ENCODE measurements at places on chromosomes 16 and 17.
A peak's percentile ranks its signal among the peaks of the same experiment; 100 is the strongest.

DNA sequence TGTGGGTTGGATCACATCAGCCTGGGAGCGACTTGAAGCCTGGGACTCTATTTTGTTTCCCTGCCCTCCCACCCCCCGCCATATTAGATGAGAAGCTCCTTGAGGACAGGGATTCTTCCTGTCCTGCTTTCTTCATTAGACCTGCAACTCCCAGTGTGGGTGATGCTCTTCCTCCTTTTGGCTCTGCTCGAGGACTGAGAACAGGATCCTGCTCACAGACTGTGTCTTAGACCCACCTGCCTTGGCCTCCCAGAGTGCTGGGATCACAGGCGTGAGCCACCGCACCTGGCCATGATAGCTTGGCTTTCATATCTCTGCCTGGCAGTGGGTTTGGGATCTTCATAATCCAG is 21.5 kb upstream of the TNS4 start:
- no peak for DNase-seq

GRCh38 chr17:58246104-58246740 is 7.8 kb downstream of the LPO start:
- DNase-seq = no peak

- no peak for DNase-seq
Observed at GRCh38 chr17:66943484-66943883, 21.0 kb upstream of the CACNG4 start.

DNA sequence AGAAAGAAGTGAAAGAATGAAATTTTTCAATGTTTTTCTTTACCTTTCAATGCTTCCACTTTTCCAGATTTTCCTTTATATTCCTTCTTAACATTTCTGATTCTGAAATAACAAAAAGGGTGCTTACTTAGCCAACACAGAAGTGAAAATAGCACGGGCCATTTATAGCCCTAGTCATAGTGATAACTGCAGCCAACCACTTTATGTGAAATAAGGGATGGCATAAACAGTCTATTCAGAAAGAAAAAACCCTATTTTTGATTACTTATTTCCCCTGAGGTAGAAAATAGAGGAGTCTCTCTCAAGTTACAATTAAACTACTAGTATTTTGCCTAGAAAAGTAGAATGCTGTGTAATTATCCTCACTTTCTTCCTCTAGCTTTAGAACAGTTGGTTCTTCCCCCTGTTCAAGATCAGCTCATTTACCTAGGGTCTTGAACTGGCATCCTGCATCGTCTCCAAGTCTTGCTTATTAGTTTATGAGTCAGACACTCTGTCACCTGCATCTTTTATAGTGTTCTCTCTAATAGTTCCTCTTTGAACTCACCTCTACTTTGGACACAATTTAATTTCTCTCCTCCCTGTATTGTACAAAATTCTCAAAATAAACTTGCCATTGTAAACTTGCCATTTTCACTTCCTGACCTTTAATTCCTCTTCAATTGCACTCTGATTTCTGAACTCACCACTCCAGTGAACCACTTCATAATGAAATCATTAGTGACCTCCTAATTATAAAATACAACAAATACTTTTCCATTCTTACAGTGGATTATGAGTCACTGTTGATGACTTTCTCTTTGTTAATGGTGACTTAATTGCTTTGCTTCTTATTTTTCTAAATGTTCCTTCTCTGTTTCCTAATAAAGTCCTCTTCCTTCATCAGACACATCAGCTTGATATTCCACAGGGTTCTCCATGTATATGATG is 23.6 kb downstream of the ABCA6 start:
- no peak for DNase-seq

DNA sequence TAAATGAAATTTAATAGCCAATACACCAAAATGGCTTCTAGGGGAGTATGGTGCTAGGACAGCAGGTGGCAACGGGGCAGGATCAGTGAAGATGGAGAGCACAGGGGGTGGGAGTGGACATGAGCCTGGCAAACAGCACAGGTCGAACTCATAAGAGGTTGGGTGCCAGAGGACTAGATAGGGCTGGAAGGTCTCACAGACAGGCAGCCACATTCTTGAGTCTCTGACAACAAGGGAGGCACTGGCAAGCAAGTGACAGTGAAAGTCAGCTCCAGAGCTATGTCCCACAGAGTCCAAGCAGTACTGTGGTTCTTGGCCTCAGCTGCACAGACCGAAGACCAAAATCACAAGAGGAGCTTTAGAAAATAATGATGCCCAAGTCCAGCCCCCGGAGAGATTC is 61.2 kb downstream of the USP31 start:
- no peak for DNase-seq

DNA sequence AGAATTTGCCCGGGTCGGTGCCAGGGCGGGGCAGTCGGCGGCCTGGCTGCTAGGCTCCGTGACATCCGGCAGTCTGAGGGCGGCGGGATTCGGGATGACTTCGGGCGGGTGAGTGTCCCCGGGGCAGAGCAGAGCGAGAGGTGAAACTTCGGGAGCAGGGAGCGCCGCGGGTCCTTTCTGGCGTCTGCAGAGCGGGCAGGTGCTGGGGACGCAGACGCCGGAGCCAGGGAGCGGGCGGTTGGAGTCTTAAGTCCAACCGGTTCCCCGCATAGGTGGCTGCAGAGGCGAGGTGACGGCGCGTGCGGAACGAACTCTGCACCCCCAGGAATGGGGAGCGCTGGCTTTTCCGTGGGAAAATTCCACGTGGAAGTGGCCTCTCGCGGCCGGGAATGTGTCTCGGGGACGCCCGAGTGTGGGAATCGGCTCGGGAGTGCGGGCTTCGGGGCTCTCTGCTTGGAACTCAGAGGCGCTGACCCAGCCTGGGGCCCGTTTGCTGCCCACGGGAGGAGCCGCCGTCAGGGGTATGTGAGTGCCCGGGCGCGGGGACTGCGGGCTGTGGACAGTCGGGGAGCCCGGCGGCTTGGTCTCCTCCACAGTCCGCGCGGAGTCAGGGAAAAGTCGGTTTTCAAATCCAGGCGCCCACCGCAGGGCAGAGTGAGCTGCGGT is at the start of gene B4GALNT2:
B4GALNT2 (plus strand) TSS at position 71 of the 666 bp plus-strand sequence; CDS start at position 95, 24 bp downstream.
- DNase-seq = no peak

- no peak for DNase-seq
Observed at GRCh38 chr16:69273009-69273408, 38.1 kb upstream of the VPS4A start.

- no peak for DNase-seq
Observed at GRCh38 chr17:27346228-27346899, 52.5 kb downstream of the WSB1 start.

DNA sequence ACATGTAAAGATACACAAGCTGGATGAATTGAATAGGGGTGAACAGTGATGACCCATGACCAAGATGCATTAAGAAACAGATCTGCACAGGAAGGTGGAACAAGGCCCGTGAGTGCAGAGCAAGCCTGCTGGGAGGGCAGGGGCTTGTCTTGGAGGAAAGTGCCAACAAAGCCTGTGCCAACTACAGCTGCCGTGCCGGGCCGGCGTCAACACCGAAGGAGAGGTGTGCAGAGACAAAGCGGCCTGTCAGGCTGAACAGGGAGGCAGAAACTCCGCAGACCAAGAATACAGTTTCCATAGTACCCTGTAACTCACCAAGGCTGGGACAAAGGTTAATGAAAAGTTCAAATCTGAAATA is 46.7 kb downstream of the ANKRD11 start:
- DNase-seq = no peak

GRCh38 chr17:83084621-83085056 is 5.2 kb downstream of the METRNL start:
- DNase-seq = no peak

DNA sequence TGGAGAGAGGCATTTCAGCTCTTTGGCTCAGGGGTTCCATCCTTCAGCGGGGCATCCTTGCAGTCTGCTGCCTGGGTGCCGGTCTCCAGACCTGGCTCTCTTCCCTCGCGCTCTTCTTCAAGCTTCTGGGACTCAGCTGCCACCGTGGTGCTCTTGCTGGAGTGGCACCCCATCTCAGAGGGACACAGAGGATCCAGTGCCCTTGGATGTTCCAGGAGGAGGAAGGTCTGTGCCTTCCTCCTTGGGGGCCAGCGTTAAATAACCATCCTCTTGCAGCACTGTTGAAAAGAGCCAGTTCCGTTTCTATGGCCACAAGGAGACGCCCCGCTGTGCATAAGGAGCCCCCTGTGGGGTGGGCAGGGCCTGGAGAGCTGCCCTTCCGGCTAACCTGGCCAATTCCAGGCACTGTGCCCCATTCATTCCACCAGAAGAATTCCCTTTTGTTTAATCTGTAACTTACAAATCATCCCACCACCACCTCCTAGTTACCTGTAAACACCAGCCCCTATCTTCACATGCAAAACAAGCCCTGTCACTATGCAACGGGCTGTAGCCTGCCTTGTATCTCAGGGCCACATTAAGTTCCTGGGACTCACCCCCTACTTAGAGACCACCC is 8.6 kb downstream of the CHD9NB start:
- DNase-seq = no peak

GRCh38 chr17:44536090-44536953 is 21.0 kb upstream of the FZD2 start:
- DNase-seq = no peak

- no peak for DNase-seq
Observed at GRCh38 chr17:75915268-75915667, 10.6 kb upstream of the MRPL38 start.

GRCh38 chr17:333626-334396 is 18.8 kb downstream of the RPH3AL start:
- DNase-seq = peak; percentile 25

DNA sequence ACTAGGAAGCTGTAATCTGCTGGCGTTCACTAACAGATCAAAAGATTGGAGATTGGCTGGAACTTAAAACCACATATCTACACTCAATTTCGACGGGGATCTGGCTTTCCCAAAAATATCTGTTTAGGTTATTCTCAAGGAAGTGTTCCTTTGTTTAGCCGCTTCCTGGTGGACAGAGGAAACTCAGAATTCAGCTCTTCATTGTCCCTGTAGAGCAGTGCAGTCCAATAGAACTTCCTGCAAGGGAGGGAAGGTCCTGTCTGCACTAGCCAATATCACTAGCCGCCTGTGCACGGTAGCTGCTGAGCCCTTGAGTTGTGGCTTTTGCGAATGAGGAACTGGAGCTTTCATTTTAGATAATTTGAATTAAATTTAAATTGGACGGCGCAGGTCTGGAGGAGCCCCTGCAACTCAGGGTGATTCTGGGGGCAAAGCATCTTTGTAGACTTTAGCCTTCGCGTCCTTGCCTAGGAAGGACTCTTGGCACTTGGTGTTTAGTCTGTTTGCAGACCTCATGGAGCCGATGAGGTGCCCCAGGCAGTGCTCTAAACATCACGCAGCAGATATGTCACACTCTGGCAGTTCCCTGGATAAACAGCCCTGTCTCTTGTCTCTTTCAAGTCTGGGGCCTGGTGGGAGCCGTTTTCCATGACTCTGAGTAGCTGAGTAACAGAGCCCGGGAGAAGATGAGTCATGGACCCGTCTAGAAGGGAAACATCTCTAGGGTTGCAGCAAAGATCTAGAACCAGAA is 122.2 kb downstream of the CCDC182 start:
- no peak for DNase-seq

- DNase-seq = no peak
Observed at GRCh38 chr17:79650861-79651260, 40.0 kb upstream of the RBFOX3 start.

DNA sequence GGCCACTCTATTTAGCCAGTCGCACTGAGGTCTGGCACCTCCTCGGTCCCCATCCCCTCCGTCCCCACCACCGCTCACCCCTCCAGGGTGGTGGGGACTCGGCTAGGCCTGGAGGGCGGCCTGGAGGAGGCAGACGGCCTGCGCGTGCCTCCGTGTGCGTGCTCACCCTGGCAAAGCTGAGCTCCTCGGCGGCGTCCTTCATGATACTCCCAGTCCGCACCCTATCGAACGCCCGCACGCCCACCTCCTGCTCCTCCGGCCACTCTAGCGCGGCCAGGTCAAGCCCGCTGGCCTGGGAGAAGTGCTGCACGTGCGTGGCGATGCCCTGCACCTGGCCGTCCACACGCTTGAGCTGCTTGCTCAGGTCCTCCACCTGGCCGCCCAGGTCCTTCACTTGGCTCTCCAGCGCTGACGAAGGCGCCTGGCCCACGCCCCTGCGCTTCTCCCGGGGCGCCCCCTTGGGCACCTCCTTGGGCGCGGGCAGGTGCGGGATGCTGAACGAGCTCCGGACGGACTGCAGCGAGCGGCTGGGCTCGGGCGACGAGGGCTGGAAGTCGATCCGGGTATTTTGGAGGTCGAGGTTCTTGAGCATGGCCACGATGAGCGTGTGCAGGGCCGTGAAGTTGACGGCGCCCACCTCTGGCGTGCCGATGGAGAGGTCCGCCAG is 644 bp downstream of the QRICH2 start:
- no peak for DNase-seq

GRCh38 chr17:66647391-66647983 is 187.4 kb upstream of the CACNG5 start:
- no peak for DNase-seq

GRCh38 chr17:60743799-60744198 is 66.1 kb downstream of the BCAS3 start:
- DNase-seq = no peak

GRCh38 chr16:53492503-53492902 is 10.5 kb downstream of the AKTIP start:
- no peak for DNase-seq

DNA sequence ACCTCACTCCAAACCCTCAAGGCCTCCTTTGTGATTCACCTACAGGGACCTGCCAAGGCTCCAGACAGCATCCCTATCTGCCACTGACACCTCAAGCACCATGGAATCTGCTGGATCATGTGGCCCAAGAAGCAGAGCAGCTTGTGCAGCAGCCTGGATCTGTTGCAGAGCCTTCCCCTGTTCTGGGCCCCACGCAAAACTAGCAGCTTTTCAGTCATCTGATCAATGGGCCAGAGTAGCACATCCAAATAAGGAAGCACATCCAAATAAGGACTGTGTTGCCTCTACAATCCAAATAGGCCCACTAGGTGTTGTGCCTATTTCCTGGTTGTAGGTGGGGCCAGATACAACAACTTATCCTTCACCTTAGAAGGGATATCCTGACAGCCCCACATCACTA is 97.1 kb upstream of the GNAO1 start:
- DNase-seq = no peak

DNA sequence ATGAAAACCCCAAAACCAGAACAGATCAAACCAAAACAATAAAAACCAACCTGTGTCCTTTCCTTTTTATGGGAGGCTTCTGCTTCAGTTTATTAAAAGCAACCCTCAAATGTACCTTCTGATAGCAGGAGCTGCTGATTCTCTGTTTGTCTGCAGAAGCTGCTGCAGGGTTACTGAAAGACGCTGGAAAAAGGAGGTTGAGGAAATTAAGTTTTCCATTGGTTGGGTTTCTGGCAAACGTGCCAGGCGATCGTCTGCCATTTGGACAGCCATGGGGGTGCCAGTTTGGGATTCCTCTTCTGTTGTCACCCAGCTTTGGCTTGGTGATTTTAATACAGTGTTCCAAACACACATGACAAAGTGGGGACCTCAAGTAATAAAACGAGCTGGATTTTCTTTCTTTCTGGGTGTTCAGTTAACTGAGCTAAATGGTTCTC is 185.4 kb upstream of the ZFHX3 start:
- DNase-seq = no peak

GRCh38 chr17:71802663-71803062 is 318.2 kb upstream of the SOX9 start:
- DNase-seq = no peak

GRCh38 chr16:25035494-25036405 is 20.6 kb upstream of the ARHGAP17 start:
- DNase-seq = no peak
